ENCODE measurements at places on chromosomes 12 and 14.

DNA sequence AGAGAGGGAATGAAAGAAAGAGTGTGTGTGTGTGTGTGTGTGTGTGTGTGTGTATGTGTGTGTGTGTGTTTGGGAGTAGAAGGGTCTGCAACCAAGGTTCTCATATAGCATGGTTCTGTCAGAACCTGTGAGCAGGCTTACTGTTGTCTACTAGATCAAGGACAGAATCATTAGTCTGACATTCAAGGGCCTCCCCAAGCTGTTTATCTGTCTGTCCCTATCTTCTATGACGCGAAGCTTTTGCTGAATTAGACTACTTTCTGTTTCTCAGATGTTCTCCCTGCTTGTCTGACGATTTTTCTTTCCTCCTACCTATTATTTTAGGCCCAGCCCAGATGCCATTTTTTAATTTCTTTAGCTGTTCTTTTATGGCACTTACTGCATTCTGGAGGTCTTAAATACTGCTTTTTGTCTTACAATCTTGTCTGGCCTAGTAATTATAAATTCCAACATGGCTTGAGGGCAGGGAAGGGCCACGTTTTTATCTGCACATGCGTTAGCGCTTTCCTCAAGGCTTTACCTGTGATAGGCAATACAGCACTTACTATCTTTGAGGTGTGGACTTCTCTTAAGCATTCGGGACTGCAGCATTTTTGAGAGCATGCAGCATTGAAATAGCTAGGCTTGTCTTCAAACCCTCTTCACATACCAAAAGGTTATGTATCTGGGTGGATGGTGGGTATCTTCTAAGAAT is 150.2 kb downstream of the TTLL5 start:
- DNase-seq = no peak

GRCh38 chr14:99748529-99748928 is 44.7 kb upstream of the EML1 start:
- DNase-seq = no peak

- no peak for DNase-seq
Observed at GRCh38 chr14:26200687-26201086, 397.1 kb downstream of the NOVA1 start.

- DNase-seq = no peak
Observed at GRCh38 chr12:14853961-14854360, 10.6 kb upstream of the ART4 start.

- no peak for DNase-seq
Observed at GRCh38 chr12:43111608-43112007, 440.4 kb downstream of the ADAMTS20 start.

GRCh38 chr12:114291389-114292060 is 114.4 kb downstream of the TBX5 start:
- DNase-seq = no peak

- no peak for DNase-seq
Observed at GRCh38 chr12:46343118-46343852, 29.3 kb downstream of the SLC38A2 start.

GRCh38 chr12:5379749-5380496 is 52.0 kb upstream of the NTF3 start:
- no peak for DNase-seq

- no peak for DNase-seq
Observed at GRCh38 chr12:71338933-71339332, 100.7 kb upstream of the LGR5 start.

All from NCI-H748 treated with DMSO at 0.1 percent for 48 hours (cell line).